ENCODE measurements at places on chromosomes 5 and 9.

DNA sequence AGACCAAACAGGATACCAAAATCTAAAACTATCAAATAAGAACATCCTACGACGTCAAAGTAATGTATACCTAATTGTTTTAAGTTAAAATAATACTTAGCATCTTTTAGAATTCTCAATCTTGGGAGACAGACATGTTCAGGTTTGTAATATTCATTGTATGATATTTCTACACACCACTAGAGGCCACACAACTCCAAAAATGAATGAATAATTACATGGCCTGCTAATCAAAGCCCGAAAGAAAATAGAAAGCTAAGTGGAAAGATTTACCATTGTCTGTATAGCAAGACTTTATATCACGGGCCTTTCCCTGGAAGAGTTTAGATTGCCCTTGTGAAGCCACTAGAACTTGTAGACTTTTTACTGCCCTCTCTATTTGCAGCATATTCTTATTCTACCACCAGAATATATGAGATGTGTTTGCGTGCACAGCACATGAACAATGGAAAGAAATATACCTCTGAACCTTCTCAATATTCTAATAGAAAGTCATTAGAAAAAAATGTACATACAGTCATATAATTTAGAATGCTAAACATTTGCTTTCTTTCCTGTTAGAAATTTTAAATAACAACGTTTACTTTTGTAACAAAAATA, 380.1 kb upstream of the NUDT12 start:
- no peak overlapping the region for H3K27ac ChIP-seq
- DNase-seq, result no peak
- no peaks in the 10 kb centered on the region for H3K36me3 ChIP-seq
- no peaks in the 10 kb centered on the region for H3K4me1 ChIP-seq
- no peak overlapping the region for H3K4me3 ChIP-seq

GRCh38 chr9:109771087-109771486, 8.9 kb upstream of the PALM2AKAP2 start:
- no peak for DNase-seq
- peaks cover 40% of the 10 kb centered on the region for H3K4me1 ChIP-seq
- H3K36me3 ChIP-seq, result no peaks in the 10 kb centered on the region
- no peak overlapping the region for H3K27ac ChIP-seq

DNA sequence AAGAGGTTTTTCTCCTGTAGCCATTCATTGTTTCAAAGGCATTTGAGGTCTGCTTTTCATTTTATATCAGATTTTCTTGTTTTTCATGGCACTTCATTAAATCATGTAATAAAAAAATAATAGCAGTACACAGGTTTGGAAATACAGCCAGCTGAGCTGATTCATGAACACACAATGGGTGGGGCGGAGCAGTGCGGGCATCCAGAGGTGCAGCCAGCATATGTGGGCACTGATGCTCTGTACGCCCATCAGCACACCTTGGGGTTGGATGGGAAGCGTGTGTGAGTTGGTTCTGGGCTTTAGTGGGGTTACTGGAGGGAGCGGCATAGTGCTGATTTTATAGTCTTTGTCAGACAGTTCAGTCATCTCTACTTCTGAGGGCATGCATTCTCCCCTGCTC, 54.2 kb upstream of the IRX4 start:
- H3K27me3 ChIP-seq, result no peaks in the 10 kb centered on the region
- H3K4me1 ChIP-seq, result peaks cover 3% of the 10 kb centered on the region
- DNase-seq, result no peak
- no peaks in the 10 kb centered on the region for H3K36me3 ChIP-seq

DNA sequence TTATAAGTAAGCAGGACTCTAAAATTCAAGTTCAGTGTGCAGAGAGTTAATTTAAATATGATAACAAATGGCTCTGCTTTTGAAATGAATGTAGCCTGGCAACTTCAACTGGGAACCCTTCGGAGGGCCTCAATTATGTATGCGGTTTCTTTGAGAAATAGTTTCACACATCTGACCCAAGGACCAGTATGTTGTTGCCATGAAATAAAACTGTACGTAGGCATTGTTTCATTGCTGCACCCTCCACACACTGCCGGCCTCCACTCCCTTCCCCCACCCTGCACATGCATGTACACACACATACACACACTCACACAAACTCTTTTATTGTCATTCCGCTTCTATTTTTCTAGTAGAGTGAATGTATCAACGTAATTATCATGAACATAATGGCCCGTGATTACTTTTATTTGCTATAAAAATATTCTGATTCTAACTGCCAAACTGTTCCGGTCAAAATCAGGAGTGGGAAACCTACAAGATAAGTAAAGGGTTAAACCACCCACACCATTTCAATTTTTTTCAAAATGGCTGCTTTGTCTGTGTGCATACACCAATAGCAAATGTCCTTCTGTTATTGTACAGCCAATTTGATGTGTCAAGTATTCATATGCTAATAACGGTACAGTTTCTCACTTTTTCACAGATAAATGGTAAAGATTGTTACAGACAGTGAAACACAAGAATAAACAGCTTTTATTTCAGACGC, 215.5 kb upstream of the TMEM161B start:
- H3K36me3 ChIP-seq, result no peaks in the 10 kb centered on the region
- no peaks in the 10 kb centered on the region for H3K4me1 ChIP-seq
- H3K4me3 ChIP-seq, result no peak overlapping the region
- H3K27me3 ChIP-seq, result no peaks in the 10 kb centered on the region
- H3K27ac ChIP-seq, result no peak overlapping the region

DNA sequence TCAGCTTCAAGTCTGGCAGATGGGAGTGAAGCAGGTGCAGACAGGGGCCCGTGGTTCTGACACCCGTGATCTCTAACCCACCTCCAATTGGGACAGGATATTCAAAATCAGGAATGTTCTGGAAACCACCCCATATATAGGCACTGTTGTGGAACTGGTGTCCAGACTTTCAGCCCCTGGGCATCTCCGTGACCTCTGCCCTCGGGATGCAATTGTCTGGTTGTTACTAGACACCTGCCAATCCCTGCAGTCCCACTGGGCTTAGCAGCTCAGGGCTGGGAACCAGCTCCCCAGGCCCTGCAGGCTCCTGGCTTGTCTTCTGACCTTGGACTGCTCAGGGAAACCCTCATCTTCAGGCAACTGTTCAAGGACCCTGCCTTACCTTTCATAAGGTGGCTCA, 38.8 kb downstream of the NTNG2 start:
- H3K27me3 ChIP-seq, result no peaks in the 10 kb centered on the region
- H3K36me3 ChIP-seq, result no peaks in the 10 kb centered on the region
- no peak overlapping the region for H3K4me3 ChIP-seq
- DNase-seq, result no peak
- H3K27ac ChIP-seq, result no peak overlapping the region

DNA sequence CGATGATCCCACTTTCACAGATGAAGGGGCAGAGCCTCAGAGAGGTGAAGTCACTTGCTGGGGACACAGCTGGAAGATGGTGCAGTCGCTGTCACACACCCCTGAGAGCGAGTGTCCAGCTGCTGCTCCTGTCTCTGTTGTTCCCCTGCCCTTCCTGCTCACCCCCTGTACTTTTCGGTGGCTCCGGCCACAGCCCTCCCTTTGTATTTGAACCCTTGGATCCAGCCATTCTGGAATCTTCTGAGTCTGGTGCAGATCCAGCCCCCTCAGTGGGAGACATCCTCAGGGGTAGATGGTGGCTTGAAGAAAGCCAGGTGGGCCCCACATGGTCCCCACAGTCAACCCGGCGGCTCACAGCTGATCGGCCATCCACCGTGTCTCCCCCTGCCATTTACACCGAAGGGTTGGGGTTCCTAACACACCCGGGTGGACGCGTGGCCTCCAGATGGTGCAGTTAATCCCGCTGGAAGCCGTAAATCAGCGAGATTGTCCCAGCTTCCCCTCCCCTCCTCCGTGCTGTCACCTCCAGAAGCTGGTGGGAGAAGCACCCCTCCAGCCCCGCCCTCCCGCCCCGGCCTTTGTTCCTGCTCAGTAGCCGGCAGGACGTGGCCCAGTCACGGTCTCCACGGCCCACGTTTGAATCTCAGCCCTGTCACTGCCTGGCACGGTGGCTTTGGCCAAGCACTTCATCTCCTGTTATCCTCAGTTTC, 204.8 kb downstream of the C9orf50 start:
- no peaks in the 10 kb centered on the region for H3K27me3 ChIP-seq
- no peaks in the 10 kb centered on the region for H3K36me3 ChIP-seq
- DNase-seq, result no peak
- no peaks in the 10 kb centered on the region for H3K4me1 ChIP-seq

Measured in right atrium auricular region (tissue), 2 donors.